ENCODE measurements at places on chromosomes 1 and 21.

GRCh38 chr1:2186901-2187300, 7.7 kb downstream of the FAAP20 start:
- no peak for DNase-seq

- DNase-seq = peak; percentile 62
Observed at GRCh38 chr1:161307230-161307768, 2.5 kb downstream of the MPZ start.

GRCh38 chr1:9529190-9529589, 10.1 kb upstream of the SLC25A33 start:
- no peak for DNase-seq

DNA sequence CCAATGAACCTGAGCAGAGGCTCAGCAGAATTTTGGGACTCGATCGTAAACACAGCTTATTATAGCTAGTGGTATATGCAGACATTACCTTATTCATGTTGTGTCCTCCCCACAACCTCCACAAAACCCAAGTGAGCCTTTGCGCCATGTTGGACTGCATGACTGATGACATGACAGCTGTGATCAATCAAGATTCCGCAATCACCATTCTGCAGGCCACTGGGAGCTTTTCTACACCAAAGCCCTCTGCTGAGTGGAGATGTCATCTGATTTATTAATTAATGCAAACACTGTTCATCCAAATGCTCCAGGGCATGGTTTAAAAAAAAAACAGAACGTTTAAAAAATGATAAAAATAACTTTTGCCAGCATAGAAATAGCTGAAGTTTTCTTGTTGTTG, 7.9 kb upstream of the SRP9 start:
- peak; percentile 61 for DNase-seq

DNA sequence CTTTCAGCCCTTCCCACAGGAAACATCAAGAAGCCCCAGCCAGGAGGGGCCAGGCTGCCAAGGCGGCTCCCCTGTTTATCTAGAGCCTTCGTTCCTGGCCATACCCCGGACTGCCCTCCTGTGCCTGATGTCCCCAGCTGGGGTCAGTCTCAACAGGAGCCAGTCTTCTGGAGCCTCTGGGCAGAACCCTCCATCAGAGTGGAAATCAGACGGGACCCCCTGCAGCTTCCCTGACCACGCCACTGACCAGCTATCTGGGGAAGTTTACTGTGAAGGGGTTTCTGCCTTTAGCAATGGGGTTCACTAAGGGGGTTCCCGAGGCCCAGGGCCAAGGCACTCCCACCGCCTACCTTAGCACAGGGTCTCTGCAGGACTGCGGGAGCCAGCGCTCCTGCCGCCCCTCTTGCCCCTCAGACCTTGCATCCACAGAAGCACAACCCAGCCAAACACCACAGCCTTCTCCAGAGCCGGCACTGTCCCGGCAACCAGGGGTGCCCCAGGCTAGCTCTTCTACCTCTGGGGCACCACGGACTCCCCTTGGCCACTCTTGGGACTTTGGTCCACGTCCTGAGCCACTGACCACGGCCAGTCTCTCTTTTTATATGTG, 3.5 kb upstream of the MTFR1L start:
- no peak for DNase-seq

DNA sequence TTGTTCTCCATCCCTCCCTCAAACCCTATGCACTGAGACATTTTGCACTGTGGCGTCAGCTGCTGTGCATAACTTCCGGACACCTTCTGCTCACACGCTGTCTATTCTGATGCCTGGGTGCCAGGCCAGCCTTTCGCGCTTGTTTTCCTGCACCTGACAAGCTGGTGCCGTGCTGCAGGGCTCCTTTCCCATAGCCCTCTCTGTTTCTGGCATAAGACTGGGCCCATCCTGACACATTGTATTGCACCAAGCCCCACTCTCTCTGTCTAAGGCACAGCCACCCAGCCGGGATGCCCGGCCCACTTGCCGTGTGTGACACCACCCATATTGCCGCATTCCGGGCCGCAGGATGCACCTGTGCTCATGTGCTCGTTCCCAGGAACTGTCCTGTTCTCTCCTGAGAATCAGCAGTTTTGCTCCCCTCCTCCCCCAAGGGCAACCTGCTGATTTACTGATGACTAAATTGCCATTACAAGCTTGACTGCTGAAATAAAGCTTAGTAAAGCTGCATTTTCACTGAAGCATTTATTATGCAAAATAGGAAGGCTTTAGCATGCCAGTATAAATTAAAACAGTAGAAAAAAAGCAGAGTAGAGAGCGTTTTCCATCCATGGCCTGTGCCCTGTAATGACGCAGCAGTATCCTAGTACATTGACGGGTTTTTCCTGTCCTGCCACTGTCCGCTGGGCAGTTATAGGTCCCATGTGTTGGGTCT, 88.0 kb downstream of the CD247 start:
- no peak for DNase-seq

DNA sequence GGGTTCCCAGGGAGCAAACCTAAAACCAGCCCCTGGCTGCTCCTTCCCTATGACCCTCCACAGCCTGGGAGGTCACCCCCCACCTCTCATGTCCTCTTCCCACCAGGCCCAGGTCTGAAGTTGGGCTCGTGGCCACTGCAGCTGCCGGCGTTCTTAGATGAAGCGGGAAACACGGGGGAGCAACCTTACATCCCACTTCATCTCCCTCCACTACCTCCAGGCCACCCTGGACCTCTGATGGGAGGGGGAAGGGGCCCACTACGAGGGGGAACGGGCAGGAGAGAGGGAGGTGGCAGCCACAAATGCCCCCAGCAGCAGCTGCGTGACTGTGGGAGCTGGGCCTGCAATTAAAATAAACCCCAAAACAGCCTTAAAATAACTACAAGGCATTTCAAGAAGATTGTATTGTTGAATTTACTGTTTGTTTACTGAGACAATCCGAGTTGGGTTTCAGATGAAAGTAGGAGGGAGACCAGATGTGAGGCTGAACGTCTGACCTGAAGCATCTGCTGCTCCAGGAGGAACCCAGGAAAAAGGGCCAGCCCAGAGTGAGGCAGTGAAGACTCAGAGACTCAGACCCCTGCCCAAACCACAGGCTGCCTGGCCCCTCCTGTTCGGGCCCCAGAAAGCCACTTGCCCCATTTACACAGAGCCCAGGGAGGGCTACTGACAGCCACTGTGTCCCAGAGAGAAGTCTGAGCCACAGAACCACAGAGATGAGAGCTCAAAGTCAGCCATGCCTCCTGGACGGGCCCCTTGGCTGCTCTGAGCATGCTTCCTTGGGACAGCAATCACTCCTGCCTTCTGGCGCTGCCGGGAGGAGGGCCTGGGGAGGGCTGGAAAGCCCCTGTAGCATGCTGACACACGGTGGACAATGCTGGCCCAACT, 59.8 kb downstream of the GLIS1 start:
- DNase-seq = no peak

- no peak for DNase-seq
Observed at GRCh38 chr1:94550396-94550795, 8.8 kb upstream of the F3 start.

DNA sequence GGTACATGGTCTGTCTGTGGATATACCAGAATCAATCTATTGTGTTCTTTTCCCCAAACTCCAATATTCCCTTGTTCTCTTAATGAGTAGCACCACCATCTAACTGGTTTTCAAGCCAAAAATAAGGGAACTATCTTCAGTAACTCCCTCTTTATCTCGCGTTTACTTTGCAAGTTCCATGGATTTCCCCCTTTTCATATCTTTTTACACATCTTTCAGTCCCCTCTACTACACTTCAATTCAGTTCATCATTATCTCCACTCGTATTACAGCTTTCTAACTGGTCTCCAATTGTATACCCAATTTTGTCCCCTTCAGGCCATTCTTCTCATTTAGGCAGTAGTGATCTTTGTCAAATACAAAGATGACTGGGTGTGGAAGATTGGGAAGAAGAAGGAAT, 4.1 kb upstream of the TMCO1 start:
- no peak for DNase-seq

DNA sequence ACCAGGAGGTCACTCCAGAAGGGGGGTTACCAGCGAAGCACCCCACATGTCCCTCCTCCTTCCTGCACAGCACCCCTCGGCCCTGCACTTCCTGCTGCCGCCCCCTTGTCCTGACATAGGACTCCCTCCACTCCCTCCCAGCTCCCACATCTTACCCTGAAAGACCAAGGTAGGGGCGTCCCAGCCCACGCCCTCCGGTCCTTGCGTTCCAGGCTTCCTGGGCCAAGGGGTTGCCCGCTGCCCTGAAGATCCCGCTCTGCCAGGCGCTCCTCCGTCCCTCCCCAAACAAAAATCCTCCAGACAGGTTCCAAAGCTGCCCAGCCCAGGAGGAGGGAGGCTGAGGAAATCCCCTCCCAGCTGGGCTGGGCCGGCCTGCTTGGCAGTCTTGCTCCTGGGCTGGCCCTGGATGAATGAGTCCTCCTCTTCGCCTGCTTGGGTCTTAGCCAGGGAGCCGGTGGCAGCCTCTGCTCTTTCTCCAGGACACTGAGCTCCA, at the start of gene RHBDL2:
Gene RHBDL2, minus strand, starts transcription at position 304 of the 493 bp plus-strand sequence. CDS start 22,618 bp downstream, outside the sequence.
- DNase-seq = no peak

- no peak for DNase-seq
Observed at GRCh38 chr1:201145816-201146215, 8.5 kb downstream of the TMEM9 start.
